AG09319 (cell line): ENCODE measurements at places on chromosomes 16 and 17.
A peak's percentile ranks its signal among the peaks of the same experiment; 100 is the strongest.

DNA sequence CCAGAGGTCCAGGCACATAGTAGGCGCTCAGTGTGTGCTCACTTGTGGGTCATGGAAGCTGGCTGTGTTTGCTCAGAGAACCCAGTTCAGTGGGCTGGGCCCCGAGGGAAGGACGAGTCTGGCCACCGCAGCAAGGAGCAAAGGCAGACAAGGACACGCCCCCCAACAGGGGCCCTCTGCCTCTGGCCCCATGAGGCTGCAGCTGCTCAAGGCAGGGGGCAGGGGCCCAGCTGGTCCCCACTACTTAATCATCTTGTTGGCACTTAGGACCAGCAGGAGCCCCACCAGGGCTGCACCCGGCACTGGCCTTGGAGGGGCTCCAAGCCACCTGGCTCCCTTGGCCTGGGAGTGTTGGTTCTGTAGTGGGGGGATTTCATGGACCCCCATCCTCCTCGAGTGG is 16.1 kb downstream of the KCNJ12 start:
- no peak for DNase-seq

- DNase-seq: no peak
These were observed 16.6 kb upstream of the PDXDC1 start for GRCh38 chr16:14958323-14958600.

- no peak for DNase-seq
These were observed 103.7 kb downstream of the NPIPB5 start for GRCh38 chr16:22614271-22614947.

GRCh38 chr17:77995146-77995852 is 36.8 kb downstream of the TNRC6C start:
- no peak for DNase-seq

DNA sequence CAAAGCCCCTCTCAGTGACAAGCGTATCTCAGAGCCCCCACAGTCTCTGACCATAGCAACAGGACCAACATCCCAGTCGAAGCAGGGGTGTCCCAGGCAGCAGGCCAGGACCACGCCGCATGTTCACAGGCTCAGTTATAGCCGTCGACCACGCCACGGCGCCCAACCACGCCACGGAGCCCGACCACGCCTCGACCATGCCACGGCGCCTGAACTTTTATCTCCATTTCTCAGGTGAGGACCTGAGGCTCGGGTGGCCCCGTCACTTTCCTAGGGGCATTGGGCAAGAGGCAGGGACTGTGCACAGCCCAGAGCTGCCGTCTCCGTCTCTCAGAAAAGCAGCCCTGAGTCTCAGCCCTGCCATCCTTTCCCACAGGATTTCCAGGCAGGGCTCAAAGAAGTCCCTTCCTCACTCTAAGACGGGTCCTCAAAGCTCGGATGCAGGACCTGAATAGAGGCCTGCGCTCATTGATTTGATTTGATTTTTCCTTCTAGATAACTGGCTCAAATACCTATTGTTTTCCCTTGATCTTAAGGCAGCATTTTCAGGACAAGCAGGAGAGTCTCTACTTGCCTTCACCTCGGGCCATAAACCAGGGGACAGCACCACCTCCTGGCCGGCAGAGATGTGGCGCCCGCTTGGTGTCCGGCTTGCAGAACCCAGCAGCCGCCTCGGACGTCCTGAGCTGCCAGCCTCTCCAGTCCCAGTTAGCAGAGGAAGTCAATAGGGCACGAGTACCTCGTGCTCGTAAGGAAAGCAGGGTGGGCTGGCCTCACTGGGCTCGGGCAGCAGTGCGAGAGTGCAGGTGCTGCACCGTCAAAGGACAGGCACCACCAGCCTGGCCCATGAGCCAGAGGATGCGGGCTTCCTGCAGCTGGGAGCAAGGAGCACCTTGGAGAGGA is 38.8 kb downstream of the C16orf95 start:
- DNase-seq: peak; percentile 62

DNA sequence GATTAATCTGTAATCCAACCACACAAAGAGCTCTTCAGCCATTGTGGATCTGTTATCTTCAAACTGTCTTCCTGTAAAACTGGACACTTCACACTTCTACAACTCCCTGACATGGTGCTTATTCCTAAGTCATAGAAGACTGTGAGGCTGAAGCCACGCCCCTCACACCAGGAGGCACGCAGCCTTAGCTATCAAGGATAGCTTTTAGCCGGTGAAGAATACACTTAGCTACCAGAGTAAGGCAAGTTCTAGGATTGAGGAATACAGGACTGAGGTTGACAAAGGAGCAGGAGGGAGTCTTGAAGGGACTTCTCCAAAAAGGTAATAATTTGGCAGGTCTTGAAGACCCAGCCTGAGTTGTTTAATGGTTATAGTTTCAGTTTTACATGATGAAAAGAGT is 79.8 kb upstream of the GAS7 start:
- no peak for DNase-seq

DNA sequence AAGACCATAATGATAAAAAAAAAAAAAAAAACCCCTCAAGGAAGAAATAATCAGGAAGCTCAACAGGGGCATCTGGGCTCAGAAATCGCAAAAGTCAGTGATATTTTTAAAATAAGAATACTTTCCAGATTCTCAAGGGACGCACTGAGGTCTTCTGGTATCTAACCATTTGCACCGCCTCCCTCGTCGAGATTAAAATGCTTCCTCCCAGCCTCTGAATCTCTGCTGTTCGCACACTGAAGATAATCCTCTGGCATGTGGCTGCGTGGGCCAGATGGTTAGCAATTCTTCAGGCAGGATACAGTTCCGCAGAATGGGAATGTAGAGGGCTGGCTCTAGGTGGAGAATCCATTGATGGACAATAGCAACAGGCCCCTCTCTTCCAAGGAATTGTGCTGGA is 211.7 kb upstream of the CDH5 start:
- DNase-seq: no peak

DNA sequence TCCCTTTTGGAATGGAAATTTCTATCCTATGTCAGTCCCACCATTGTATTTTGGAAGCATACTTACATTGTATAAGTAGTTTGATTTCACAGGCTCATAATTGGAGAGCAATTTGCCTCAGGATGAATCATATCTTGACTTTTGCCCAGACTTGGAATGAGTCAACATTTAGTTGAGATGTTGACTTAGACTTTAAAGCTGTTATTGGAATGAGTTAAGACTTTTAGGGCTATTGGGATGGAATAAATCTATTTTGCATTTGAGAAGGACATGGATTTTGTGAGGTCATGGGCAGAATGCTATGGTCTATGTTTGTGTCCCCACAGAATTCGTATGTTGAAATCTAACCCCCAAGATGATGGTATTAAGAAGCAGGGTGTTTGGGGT is 12.2 kb upstream of the ZNF594 start:
- no peak for DNase-seq

DNA sequence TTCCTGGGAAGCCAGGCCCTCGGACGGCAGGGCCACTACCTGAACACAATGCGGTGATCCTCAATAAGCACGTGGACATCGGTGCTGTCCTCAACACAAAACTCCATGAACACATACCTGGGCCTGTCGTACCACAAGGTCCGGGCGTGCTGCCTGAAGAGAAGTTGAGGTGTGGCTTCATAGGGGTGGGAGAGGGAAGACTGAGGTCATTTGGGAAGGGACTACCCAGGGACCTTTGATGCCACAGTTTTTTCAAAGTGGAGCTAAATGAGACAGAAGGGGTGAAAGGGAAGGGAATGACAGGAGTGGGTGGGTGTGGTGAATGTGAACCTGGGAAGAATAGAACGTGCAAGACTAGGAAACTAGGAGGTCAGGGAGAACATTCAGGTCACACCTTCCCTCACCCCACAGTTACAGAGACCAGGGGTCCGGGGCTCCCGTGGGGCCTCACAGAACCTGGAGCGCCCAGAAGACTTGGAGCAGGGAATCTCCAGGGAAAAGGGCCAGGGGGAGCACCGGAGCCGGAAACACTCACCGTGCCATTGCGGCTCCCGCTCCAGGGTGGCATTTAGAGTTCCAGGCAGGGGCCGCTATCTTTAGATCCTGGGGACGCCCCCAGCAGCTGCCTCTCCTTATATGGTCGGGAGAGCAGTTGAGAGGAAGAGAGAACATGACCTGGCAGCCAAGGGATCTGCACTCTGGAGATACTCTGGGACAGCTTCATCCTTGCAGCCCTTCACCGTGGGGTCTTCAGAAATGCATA is at the start of gene PTGES3L:
TSS of gene PTGES3L (minus strand) at position 570 of the 763 bp plus-strand sequence. CDS start at position 543, 27 bp downstream.
- no peak for DNase-seq

- DNase-seq: no peak
These were observed 52.7 kb upstream of the KSR1 start for GRCh38 chr17:27403480-27404005.

DNA sequence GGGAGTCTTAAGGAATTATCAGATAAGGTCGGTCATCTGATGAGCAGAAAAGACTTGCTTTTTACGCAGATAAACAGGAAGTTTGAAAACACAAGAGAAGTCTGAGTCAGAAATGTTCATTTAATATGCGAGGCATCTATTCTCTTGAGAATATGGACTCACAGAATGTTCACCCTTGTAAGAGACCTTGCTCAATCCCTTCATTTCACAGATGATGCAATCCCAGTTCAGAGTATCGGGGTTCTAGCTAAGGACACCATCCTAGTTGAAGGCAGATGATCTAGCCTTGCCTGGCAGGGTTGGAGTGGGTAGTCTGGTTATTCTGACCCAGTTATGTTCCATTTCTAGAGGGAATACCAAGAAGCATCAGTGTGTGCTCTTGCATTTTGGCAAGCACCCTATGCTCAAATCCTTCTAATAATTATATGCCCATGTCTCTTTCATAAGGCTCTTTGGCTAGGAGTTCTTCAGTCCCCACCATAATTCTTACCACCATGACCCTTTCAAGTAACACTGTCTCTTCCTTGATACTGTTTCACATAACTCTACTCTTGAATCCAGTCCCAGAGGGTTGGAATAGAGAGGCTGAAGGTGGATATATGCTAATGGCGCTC is 42.5 kb downstream of the YPEL2 start:
- DNase-seq: peak; percentile 61

DNA sequence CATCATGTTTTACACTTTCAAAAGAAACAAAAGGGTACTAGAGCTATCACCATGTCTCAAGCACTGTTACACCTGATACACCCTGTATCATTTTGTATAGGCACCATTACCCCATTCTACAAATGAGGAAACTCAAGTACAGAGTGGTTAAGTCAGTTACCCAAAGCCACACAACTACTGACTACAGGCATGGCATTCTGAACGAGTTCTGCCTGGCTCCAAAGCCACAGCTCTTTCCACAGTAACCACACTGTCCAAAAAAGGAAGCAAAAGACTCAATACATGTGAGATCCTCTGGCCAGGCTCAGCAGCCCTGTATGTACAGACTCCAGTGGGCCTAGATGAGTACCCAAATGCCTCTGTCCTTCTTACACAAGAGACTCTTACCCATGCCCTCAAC is 4.7 kb downstream of the DYNC1LI2 start:
- no peak for DNase-seq

DNA sequence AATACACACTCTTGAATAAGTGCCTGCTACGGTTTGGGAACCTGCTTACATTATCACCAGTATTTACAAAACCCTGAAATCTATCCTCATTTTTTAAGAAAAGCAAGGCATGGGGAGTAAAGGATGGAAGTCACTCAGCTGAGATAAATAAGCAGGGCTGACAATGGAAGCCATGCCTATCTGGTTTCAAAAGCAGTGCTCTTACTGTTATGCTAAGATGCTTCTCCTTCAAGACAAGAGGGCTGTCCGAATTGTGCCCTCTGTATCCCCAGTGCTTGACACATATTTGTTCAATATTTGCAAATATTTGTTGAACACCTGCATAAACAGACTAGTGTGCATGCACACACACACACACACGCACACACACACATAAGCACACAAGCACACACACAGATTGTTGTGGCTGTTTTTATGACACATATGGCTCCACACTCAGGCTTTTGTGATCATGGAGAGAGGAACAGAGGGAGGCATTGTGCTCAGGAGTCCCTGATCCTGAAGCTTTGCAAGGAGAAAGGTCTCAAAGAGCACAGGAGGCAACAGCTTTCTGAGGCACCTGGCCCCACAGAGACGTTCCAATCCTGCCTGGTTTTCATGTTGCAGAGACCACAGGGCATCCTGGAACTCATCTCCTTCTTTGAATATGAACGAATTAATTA is 401.6 kb upstream of the CDH11 start:
- DNase-seq: no peak
